Stimulated activated CD4-positive, alpha-beta T cell treated with anti-CD3 and anti-CD28 coated beads, TNF-alpha, amount 100 ng/mL, for 48 hours (primary cell): ENCODE measurements at places on chromosomes 3 and 15.

DNA sequence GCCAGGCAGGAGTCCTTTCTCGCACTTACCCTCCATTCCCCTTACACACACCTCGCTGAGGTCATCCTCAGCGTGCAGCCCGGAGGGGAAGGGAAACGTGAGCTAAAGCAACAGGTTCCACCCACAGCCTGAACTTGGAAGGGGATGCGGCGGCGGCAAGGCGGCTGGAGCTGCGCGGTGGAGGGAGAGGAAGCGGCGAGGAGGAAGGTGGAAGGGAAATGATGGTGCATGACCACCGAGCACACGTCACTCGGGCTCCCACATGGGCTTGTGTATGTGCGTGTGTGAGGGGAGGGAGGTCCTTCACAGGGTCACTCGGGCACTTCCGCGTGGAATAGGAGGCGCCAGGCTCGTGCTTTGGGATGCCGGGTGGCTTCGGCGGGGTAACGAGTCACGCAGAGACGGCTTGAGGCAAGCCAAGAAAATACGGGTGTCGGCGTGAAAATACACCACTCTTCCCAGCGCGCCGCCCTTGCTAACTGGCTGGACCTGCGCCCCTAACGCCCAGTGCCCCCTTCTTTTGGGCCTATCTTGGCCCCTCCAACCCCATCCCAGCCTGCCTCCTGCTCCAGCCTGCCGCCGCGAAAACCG lies 225.5 kb upstream of the IL12A start:
- DNase-seq = no peak

- no peak for DNase-seq
Measured at GRCh38 chr3:106183762-106184391, 315.1 kb upstream of the CBLB start.

DNA sequence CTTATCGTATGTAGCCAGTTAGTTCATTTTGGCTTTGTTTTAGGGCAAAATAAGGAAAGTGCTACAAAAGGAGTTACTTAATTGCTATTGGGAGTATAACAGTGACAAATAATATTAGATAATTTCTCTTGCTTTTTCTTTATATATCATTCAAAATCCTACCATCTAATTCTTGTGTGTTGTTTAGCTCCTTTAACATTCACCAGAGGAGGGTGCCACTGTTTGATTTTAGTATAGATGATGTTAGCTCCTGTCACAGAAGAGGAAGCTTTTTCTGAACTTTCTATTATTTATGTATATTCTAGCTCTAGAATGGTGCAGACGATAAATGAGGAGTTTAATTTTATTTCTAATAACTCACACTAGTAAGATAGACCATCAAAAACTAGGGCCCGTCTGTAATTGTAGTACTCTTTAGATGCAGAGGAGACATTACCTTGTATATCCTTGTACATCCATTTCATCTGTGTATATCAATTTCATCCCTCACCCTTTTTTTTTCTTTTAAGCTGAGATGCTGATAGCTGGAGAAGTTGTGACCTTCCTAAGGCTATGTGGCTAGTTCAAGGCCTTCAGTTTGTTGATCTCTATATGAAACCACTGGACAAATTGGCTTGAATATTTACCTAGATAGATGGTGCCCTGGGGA lies 3.0 kb downstream of the PPM1L start:
- no peak for DNase-seq

DNA sequence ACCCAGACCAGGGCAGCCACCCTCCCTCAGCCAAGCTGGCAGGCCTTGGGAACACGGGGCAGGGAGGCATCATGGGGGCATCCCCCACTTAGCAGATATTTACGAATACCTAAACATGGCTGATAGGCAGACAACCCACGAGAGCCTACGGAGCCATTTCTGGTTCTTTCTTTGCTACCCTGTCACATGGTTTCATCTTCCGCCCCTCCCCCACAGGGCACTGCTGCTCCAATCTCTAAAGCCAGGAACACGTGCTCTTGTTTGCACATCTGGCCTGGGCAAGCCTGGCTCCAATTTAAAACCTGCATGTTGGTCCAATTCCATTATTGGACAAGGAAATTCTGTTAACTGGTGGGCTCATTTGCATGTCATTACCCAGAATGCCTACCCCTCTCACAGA lies 447.4 kb upstream of the NR2F2 start:
- DNase-seq = no peak

DNA sequence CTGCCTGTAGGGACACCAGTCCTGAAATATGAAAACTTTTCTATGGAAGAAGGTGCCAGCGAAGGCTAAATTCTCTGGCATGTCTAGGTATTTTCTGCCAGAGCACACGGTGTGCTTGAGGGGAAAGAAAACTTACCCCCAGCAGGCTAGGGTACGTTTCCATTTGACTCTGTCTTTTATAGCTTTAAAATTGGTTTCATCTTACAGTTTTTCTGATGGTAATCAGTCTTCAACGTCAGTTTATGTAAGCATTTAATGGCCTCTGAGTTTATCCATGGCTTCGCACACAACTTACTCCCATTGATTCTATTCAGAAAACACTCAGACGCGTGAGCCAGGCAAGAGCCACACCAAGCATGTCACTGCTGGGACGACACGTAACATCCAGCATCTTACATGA lies 249.7 kb downstream of the ADAMTS17 start:
- DNase-seq = no peak

DNA sequence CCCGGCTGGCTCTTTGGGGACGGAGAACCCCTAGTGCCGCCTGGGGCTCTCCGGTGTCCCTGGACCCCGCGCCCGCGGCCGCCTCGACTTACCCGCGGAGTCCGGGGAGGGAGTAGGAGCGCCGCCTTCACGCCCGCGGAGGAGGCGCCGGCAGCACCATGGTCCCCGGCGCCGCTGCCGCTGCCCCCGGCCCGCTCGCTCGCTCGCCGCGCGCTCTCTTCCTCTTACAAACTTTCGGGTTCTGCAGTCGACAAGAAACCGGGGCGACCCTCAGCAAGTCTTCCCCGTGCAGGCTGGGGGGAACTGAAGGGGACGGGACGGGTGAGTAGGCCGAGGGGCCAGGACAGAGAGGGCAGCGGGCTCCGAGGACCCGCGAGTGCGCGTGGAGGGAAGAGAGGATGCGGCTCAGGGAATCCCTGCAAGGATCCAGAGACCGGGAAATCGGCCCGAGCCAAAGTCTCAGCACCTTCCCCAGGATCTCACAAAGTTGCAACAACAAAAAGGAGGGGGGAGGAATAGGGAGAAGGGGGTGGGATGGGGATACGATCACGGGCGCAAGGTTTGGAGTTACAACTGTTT lies 2.0 kb downstream of the FOXP1 start:
- no peak for DNase-seq

DNA sequence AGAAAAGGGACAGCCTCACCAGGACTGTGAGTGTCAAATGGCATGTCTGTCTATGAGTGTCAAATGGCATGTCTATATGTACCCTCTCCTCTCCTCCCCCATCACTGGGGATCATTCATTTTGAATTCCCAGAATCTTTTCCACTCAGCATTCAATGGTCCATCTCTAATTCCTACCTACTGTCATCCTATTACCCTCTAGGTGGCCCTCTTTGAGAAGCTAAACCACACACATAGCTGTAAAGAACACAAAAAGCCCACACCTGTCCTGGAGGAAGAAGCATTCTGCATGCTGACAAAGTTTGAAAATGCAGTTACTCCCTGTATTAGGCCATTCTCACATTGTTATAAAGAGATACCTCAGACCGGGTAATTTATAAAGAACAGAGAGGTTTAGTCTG lies 46.2 kb upstream of the PYDC2 start:
- no peak for DNase-seq

GRCh38 chr3:177818712-177819240 lies 621.5 kb upstream of the TBL1XR1 start:
- DNase-seq = no peak
